ENCODE measurements at places on chromosomes 5 and 9.
A peak's percentile ranks its signal among the peaks of the same experiment; 100 is the strongest.

- peak; percentile 79 for DNase-seq
Measured at GRCh38 chr9:137302118-137302448, at the start of gene NRARP. NRARP (minus strand) TSS chr9:137302271; CDS start chr9:137301928, 343 bp downstream.

- DNase-seq: no peak
Measured at GRCh38 chr9:135567311-135567710, 5.8 kb downstream of the PAEP start.

DNA sequence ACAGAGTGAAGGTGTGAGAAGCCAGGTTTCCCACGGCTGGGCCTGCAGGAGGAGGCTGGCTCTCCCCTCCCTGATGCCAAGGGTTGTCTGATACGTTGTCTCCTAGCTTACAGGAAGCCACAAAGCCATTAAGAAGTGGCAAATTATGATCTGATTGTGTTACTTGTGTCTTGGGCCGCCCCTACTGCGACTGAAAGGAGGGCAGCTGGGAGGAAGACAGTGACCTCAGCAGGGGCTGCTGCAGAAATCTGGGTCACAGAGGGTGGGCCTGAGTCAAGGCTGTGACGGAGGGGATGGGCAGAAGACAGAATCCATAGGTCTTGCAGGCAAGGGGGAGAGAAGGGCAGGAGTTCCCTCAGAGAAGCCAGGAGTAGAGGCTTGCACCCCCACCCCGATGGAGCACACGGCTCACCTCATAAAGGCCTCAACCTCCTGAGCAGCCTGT is 145.0 kb downstream of the FSTL4 start:
- DNase-seq: no peak

DNA sequence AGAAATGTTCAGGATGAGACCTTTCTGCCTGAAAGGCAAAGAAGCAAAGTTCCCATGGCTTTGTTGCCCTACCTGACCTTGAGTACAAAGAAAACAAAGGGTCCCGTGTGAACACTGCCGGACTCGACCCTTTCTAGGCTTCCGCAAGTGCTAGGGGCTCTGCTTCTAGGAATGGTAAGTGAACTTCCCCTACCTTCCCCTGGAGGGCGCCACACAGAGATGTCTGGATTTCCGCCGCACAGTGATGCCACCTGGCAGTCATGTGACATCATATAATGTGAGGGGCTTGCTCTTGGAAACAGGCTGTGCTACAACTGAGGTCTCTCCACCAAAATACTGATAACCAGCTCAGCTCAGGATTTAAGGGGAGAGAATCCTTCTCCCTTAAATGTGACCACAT is 56.6 kb downstream of the HSD17B3 start:
- DNase-seq: no peak

DNA sequence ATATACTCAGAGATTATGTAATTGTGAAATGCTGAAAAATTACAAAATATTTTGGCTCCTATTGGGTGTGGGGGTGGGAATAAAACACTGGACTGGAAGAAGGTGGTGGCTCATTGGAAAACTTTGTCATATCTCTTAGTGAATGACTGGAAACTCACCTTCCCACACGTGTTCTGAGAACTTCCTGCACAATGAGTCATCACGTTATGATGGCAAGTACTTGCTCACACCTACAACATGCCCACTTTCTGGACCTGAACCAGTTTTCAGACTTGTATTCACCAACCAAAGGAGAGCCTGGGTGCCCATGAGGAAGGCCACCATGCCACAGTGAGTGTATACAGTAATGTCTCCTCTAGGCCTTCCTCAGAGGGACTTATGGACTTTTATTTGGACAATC is 294.8 kb downstream of the ASTN2 start:
- DNase-seq: no peak

DNA sequence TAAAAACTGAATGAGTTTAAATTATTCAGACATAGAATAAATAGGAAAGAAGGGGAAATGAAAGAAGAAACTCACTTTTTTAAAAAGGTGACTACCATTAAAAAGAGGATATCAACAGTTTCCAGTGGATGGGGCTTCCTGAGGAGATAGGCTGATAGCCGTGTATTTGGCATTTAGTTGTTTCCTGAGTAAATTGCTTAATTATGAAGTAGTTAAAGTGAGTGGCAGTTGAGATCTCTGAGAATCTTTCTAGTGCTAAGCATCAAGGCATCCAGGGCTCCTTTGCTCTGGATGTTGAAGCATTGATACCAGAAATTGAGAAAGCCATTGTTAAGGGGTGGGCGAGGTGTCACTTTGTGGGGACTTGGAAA is 2.7 kb downstream of the TNFAIP8 start:
- DNase-seq: no peak

DNA sequence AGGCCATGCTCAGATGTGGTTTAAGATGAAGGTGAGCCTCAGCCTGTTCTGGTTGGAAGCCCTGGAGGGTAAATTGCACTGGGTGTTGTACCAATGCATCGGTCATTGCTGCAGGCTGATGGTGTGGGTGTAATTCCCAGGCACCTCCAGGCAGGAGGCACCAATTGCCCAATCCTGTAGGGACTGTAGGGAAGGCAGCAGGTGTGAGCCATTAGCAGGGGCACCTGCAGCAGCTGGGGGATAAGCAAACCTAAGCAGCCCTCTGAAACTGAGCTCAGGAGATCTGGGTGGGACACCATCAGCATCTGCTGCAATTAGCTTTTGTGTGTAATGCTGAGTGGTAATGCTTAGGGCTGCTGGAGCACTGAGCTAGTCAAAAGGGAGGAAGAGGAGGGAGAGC is 190.1 kb upstream of the TBC1D2 start:
- DNase-seq: no peak

DNA sequence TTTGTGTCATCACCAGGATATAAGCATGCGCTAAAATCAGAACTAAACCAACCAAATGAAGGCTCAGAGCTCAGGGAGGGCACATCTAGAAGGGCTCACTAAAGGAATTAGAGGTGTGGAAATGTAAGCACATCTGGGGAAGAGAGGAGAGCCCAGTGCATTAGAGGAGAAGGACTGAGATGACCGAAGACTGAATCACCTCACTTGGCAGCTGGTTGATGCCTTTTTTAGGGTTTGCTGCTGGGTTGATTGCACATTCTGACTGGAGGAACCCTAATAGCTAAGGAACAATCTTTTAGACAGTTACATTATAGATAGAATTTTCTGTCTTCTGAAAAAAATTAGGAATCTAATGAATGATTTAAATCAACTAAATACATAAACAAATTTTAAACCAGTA is 8.2 kb upstream of the IFNA21 start:
- DNase-seq: no peak

DNA sequence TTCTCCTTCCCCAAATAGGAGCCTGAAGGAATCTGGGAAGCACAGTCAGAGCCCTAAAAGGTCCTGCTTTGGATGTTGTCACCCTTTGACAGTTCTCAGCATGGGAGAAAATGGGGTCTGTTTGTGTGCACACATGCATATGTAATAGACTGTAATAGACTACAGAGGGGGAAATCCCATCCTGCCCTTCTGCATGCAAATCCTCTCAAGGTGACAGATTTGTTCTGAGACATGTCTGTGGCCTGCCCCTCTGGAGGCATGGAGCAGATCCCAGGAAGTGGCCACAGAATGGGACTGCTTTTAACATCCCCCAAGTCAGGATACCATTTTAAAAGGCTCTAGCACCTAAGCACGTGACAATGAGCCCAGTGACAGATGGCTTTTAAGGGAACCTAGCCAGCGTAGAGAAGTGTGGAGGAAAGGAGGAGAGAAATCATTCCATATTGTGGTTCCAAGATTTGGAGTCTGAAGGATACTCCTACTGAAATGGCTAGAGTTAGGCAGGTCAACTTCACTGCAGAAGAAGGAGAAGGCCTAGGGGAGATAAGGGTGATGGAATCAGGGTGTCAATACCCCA is 483.5 kb downstream of the SPOCK1 start:
- DNase-seq: no peak

GRCh38 chr5:96022971-96023370 is 61.3 kb upstream of the ELL2 start:
- DNase-seq: no peak

GRCh38 chr5:41510176-41510831 is at the start of gene PLCXD3:
PLCXD3 (minus strand) TSS chr5:41510601; CDS start chr5:41510526, 75 bp downstream.
- DNase-seq: no peak

DNA sequence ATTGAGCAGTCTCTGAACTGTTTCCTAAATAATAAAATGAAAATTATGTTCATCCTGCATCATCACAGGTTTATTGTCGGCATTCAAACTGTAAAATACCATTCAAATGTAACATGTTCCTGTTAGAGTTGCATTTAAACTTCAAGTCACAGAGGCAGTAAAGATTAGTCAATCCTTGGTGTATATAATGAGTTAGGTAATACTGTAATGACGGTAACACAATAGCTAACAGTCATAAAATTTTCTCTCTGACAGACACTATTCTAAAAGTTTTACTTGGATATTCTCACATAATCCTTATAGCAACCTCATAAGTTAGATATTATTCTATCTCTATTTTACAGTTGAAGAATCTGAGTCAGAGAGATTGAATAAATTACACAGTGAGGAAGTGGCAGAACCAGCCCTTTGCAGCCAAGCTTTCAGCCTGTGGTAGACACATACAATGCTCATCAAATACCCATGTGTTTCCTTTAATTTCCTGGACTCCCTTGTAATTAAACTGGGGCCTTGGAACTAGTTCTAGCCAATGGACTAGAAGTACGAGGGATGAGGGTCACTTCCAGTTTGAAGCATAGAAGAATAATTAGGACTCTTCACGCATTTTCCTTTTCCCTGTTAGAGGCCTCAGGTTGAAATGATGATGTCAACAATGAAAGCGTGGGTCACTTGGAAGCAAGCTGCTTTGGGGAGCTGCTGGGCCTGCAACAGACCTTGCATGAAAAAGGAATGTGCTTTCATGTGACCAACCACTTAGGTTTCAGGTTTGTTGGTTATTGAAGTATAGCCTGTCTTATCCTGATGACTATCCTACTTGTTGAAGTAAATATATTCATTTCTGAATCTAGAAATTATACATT is 12.3 kb upstream of the CAST start:
- no peak for DNase-seq

DNA sequence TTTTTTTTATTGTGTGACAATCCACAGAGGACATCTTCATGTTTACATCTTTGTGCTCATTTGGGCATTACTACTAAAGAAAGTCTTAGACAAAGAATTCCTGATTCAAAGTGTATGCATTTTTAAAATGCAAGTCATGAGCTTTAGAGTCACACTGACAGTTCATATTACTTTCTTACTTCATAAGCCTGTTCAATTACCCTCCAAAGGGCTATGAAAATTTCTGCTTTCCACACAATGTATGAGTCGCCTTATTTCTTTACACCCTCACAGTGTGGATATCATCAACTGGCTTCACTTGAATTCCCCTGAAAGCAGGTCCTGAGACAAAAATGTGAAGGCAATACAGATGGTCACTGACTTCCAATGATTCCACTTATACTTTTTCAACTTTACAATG is 280.4 kb upstream of the PTGER4 start:
- no peak for DNase-seq

- no peak for DNase-seq
Measured at GRCh38 chr9:78746010-78746409, 449.1 kb downstream of the PSAT1 start.

DNA sequence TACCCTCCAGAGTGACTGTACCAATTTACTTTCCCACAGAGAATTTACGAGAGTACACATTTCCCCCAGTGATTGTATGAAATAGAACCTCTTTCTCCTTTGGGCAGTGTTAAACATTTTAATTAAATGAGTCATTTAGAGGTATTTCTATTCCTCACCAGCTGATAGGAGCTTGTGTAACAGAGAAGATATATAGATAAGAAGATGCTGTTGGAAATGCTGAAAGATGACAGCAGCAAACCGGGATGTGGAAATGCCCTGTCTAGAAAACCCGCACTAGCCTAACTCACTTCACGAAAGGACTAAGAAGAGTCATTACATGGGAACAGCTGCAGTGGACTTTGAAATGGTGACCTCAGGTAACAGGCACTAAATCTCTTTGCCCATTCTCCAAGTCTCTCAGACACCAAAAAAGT is 68.3 kb downstream of the LPAR1 start:
- no peak for DNase-seq

DNA sequence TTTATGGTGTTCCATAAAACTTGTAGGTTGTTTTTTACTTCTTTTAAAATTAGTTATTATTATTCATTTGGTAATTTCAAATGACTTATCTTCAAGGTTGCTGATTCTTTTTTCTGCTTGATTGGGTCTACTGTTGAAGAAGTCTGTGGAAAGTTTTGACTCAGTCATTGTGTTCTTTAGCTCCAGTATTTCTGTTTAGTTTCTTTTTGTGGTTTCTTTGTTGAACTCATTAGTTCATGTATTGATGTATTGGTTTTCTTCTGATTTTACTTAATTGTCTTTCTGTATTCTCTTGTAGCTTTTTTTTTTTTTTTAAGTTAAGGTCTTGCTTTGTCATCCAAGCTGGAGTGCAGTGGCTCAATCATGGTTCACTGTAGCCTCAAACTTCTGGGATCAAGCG is 345.4 kb upstream of the MEF2C start:
- DNase-seq: no peak

DNA sequence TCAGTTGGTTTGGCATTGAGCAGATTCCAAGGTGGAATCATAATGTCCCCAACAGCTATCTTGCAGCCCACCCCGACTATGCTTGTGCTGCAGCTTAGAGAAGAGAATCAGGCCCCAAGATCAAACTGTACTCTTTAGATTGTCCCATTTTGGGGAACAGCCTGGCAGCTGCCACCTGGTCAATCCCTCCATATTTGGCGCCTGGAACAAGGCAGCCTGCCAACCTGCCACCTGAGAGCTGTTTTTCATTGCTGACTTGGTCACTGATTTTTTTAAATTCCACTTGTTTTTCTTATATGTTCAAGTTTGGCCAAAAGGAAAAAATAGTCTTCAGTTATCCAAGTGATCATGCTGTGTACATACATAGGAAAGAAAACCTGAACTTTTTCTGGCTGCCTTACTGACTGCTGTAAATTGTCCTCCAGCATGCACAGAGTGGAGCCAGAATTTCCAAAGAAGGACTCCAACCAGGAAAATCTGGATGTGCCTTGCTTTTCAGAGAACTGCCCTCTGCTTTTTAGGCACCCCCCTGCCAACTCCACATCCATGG is 504.2 kb downstream of the ENC1 start:
- DNase-seq: no peak

DNA sequence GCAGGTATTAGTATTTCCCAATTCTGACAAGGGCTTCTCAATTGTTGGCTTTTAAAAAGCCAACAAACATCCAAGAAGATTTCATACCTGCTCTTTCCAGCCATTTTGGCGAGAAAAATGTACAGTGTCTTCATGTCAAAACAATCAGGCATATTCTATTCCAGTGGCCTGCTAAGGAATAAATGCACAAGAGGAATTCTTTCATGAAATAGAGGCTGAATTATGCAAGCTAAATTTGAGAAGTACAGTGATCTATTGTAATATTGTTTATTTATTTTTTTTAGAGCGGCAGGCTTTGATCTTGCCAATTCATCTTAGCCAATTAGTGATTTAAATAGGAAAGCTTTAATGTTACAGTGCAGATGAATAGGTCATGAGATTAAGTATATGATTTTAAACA is 49.3 kb downstream of the NLN start:
- no peak for DNase-seq

DNA sequence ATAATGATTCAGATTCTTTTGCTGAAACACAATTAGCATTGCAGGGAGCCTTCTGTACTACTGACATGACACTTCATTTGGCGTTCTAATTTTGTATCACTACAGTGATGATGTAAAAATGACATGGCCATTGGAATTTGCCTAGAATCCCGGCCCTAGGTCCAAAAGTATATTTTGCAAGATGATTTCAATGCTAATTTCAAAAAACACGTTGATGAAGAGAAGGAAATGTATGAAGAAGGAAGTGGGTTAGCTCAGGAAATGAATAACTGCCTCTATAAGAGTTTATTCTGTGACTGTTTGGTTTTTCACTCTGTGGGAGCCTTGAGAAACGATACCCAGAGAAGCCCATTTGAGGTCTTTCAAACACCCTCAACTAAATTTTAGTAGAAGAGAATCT is 59.3 kb downstream of the OSTF1 start:
- DNase-seq: no peak

GRCh38 chr5:80712919-80713318 is 58.1 kb upstream of the DHFR start:
- no peak for DNase-seq

Measured in stimulated activated CD4-positive, alpha-beta T cell treated with anti-CD3 and anti-CD28 coated beads, Interleukin-1b, Interleukin-23, amount 100 ng/mL, for 1 hour (primary cell).